Cortex of kidney (tissue), 1 donor: ENCODE measurements at places on chromosomes 2 and 18.

GRCh38 chr2:15279201-15279876 is 281.8 kb downstream of the NBAS start:
- no peak for DNase-seq

GRCh38 chr2:190867212-190867611 is 13.4 kb upstream of the GLS start:
- no peak for DNase-seq

DNA sequence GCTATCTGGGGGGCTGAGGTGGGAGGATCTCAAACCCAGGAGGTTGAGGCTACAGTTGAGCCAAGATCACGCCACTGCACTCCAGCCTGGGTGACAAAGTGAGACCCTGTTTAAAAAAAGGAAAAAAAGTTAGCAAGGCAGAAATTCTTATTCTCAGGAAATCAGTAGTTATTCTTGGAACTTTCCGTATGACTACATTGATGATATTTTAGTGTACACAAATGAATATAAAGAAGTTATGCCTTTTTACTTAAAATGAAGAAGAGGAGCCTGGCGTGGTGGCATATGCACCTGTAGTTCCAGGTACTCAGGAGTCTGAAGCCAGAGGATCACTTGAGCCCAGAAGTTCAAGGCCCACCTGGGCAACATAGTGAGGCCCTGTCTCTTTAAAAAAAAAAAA is 7.4 kb downstream of the SPDYA start:
- no peak for DNase-seq

DNA sequence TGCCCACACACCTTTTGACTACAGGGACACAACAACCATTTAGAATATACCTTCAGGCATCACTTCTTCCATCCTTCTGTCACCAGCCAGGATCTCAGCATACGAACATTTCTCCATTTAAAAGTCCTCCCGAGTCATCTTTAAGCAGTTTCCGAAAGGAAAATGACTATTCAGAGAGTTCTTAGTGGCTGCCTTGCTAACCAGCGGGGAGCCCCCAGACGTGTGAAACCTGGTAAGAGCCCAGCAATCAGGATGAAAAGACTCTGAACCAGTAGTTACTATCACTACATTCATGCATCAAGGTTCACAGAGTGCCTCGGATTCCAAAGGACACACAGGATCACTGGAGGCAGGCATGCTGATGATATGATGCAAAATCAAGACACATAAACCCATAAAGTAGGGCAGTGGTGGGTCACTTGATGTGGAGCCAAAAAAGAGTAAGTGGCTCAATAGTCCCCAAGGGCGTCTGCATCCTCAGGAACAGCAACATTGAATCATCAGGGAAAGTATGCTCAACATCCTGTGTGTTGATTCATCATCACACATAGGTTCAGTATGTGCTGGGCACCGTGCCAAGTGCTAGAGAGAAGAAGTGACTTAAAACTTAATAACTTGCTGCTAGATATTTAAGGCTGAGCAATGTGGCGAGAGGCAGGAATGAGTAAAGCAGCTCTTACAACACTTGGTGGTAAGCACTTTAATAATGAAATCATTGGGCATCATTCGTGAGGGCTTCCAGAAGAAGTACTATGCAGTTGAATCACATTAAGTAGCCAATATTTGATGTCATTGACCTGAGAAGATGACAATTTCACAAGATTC is 4.4 kb downstream of the CCL20 start:
- DNase-seq: no peak

DNA sequence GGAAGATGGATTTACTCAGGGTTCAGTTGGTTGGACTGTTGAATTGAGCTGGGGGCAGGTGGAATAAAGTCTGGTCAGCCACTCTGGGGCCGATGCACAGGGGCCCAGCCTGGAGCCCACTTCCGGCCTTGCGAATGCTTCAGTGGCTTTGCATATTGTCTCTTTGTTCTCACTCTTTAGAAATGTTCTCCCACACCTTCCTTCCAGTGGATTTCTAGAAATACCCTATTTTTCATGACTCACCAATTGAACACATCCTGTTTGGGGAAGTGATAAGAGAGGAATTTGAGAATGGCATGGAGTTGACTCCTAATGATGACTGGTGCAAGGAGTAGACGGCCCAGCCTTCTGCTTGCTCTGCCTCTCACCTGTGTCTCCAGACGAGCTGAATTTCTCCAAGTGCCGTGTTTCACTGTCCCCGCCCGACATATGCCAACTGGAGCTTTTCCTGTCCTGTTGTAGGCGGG is 28.1 kb downstream of the ASAP2 start:
- DNase-seq: no peak

- DNase-seq: no peak
Measured at GRCh38 chr2:109396202-109397180, 217.3 kb downstream of the SEPTIN10 start.

GRCh38 chr2:172613040-172613439 is 57.1 kb downstream of the PDK1 start:
- no peak for DNase-seq

GRCh38 chr2:42795841-42796301 is 3.5 kb upstream of the HAAO start:
- no peak for DNase-seq

- no peak for DNase-seq
Measured at GRCh38 chr2:179703702-179704101, 157.7 kb downstream of the ZNF385B start.

GRCh38 chr2:228700638-228701037 is 519.2 kb upstream of the SPHKAP start:
- no peak for DNase-seq

DNA sequence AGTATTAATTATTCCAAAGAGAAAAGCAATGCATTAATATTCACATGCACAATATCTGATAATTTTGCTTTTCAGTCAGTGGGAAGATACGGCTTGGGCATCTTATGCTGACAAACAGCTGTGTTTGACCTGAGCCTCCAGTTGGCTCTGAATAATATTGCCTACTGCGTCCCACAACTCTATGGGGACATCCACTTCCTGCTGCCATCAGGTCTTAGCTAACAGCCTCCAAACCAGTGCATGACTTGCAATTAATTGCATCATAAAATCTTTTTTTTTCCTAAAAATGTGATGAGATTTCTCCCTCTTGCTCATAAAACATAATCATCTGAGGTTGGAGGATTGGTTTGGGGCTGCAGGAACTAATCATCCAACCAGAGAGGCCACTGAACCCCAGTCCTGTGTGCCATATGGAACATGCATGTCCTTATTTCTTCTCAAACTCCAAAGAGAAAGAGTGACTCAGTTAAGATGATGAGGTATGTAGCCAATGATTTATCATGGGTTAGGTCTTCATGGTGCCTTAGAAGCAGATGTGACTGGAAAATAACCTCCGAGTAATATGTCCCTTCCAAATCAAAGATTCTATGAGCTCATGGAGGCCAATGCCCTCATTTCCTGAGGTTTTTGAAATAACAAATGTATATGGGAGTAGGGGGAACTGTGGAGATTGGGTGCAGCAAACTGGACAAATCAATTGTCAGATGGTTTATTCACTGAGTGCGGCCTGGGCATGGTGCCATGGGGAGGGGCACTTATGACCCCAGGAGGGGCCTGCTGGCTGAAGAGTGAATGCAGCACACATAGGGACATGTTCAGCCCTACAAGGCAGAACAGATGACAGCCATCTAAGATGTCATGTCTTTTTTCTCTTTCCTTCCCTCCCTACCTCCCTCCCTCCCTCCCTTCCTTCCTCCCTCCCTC is 39.4 kb downstream of the EDAR start:
- no peak for DNase-seq

- no peak for DNase-seq
Measured at GRCh38 chr2:149152469-149152953, 114.0 kb downstream of the LYPD6B start.

DNA sequence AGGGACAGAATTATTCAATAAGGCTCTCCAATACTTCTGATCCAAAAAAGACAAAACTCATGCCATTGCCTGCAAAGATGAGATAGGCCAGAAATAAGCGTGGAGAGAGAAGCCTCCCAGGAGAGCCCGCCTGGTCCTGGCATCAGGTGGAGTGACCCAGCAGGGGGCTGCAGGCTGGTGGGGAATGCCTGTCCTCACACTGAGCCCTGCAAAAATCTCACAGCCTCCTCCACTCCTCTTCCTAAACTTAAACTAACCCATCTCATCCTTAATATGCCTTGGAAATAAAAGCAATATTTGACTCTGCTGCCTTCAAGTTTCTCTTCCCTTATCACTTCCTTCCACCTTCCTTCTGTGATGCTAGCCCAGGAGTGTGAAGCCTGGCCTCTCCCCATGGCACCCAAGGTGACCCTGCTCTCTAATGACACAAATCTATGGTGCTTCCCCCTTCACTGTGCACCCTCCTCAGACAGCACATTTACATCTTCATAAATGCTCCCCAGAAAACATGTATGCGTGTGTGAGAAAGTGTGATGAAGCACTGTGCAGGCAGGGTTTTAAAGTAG is 218.4 kb downstream of the ANAPC1 start:
- no peak for DNase-seq

GRCh38 chr2:217431577-217432269 is 571.1 kb downstream of the TNS1 start:
- no peak for DNase-seq

DNA sequence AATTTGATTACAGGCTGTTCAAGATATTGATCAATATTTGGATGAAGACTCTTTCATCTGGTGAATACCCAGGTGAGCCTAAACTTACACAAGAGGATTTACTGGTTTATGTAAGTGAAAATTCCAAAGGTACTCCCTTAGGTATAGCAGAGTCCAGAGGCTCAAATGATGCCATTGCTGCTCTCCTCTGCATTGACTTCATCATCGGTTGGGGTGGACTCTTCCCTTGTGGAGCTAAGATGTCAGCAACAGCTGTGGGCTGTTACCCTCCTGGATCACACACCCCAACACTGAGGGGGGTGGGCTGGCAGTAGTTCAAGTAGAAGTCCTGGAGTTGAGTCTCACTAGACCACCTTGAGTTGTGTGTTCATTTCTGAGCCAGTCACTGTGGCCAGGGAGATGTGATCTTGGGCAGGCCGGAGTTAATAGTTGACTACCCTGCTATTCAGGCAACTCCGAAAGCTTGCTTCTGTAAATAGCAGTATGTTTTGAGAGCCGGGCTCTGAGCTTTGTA is 236.9 kb downstream of the PTPRM start:
- no peak for DNase-seq

DNA sequence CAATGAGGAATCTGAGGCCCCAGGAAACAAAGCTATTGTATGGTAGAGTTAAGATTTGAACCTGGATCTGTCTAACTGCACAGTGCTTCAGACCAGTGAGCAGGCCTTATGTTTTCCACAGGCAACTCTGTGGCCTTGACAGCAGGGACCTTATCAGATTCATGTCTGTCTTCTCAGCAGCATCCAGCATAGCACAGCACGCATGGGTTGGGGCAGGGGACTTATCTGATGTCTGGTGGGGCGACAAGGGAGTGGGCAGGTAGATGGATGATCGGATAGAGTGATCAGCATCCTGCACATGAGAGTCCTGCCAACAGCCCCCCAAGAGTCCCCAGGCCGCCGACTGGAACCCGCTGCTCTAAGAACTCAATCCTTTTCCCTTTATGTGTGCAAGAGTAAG is 28.7 kb upstream of the KCNF1 start:
- no peak for DNase-seq

DNA sequence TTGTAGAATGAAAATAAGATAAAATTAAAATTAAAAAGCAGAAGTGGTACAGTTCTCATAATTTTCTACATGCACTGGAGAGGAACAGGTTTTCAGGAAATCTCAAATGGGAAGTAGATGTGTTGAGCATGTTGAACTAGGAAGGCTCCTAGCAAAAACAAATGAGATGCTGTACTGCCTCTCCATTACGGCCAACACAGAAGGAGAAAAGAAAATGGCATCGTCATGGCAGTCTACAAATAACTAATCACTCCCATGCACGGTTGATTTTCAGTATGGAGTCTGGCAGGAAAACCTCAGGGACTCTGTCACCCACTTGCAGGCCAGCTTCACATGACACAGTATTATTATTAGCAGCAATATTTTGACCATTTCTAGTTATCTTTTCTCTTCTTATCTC is 278.7 kb downstream of the NRXN1 start:
- no peak for DNase-seq

DNA sequence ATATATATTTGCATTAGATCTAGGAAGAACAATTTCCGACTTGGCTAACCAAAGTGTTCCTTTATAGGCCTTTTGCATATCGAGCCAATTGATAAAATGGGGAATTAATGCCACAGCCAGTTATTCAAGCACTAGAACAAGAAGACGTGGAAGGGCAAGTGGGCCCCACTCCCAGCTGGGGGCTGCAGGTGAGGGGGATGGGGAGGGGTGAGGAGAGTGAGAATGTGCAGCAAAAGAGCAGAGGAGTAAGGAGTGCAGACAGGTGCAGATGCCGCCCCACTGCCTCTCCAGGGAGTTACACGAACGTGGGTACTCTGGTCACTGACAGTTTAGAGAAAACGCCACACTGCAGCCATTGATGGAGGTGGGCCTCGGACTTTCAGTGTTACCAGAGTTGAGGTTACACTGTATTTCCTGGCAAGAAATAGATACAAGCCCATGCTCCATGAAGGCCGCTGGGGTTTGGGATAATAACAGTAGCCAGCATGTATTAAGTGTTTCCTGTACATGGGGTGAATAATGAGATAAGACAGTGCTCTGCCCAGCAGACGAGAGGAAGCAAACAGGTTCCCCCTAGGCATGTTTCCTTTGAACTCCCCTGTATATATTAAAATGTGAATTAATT is 40.9 kb downstream of the GORASP2 start:
- no peak for DNase-seq

DNA sequence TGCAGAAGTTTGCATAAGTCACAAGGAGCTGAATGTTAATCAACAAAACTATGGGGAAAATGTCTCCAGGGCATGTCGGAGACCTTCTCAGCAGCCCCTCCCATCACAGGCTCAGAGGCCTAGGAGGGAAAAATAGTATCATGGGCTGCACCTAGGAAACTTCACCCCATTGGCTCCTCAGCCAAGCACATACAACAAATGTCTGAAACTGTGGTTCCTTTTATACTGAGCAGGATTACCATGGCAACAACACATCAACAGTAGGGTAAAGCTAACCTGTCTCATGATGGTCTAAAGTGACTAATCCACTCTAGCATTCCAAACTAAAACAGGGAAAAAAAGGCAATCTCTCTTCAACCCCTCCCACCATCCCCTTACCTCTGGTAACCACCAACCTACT is 3.2 kb upstream of the NEMP2 start:
- DNase-seq: no peak

DNA sequence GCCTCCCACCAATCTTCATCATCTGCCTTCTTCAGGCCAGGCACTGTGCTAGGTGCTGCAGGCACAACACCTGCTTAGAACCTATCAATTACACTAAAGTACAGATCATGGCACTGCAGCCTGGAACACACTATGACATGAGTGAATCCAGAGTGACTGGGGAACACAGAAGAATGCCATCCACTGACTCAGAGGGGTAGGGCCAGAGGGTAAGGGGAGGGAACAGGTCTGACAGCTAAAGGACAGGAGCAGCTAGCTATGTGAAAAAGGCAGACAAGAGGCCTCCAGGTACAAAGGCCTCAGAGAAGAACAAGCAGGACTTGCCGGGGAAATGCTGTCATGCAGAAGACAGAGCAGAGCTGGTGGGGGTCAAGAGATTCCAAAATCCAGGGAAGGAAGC is 53.3 kb upstream of the ACAA2 start:
- no peak for DNase-seq

- no peak for DNase-seq
Measured at GRCh38 chr2:135510577-135510976, 20.4 kb downstream of the ZRANB3 start.

- DNase-seq: no peak
Measured at GRCh38 chr2:233456111-233456510, 101.8 kb downstream of the DGKD start.
